Midbrain (tissue), 1 donor: ENCODE measurements at places on chromosomes 11 and 22.
A peak's percentile ranks its signal among the peaks of the same experiment; 100 is the strongest.

GRCh38 chr22:24529898-24530297, 25.0 kb downstream of the GUCD1 start:
- DNase-seq = no peak

DNA sequence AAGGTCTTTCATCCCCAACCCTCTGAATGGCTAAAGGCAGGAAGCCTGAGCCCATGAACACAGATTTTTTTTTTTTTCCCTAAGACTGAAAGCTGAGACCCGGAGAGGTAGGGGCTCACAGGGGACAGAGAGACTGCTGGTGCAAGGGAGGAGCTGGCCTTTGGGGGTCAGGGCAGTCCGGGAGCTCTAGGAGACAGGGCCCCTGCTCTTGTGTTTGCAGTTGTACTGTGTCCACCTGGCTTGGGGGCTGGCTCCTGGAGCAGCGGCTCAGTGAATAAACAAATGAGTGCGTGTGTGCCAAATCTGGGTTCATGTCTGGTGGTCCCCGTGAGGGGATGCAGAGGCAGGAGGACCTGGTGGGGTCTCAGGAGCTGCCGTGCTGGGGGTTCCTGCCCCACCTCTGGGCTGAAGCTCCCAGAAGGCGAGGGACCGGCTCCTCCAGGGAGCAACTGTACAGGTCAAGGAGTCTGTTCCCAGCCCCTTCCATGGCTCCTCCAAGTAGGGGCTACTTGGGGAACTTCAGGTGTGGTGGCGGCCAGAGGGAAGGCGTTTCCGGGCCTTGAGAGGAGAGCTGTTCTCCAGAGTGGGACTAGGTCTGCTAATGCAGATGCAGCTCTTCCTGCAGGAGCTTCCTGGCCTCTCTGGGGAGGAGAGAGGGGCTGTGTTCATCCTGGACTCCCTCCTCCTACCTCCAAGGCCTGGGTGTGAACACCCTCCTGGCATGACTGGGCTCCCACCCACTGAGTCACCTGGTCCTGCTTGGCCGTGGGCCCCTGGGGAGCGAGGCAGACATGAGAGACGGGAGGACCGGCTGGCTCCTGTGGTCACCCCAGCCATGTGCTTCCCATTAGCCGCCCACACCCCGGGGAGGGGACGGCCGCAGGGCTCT, 57.6 kb downstream of the FBXO7 start:
- DNase-seq = no peak

DNA sequence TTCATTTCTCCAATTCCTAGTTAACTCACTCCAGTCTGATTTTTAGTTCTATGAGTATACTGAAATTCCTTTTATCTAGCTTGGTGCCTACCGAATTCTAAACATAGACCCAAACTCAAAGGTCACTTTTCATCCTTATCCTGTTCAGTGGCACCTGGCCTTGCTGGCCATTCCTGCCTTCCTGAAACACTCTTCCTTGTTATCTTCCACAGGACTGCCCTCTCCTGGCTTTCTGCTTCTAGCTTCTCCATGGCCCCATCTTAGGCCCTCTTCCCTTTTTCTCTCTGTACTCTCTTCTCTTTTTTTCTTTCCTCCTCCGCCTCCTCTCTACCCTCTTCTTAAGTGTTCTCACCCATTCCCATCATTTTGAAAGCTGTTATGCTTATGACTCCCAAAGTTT, 87.3 kb downstream of the WNT11 start:
- no peak for DNase-seq

- no peak for DNase-seq
These were observed 63.6 kb downstream of the NFAM1 start for GRCh38 chr22:42368379-42369249.

GRCh38 chr11:3196161-3197043, 22.2 kb downstream of the MRGPRG start:
- no peak for DNase-seq

DNA sequence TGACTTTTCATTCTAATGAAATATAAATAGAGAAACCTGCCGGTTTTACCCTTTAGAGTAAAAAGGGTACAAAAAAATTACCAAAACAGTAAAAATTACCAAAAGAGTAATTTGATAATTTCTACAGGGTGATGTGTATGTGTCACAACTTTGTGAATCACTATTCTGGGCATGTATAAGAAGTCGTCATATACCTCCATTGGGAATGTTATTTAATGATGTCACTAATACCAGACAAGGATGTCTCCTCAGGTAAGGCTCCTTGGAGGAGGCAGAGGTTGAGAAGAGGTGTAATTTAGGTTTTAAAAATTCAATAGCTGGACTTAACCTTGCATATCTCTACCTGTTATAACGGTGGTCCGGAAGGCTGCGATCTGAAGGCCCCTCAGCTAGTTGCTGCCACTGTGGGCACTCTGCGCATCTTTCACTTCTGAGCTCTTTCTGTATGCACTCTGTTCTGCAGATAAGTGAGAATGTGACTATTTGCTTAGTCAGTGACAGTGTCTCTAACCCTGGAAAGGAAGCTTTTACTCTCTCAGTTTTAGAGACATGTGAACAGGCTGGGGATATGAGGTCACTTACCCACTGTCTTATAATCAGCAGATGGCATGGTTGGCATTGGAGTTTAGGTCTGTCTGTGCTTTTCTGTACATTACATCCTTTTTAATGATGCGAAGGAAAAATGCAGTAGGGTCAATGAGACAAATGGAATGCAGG, 987 bp upstream of the NCR3LG1 start:
- DNase-seq = no peak

- no peak for DNase-seq
These were observed 4.9 kb upstream of the ADAMTS8 start for GRCh38 chr11:130433357-130433756.

DNA sequence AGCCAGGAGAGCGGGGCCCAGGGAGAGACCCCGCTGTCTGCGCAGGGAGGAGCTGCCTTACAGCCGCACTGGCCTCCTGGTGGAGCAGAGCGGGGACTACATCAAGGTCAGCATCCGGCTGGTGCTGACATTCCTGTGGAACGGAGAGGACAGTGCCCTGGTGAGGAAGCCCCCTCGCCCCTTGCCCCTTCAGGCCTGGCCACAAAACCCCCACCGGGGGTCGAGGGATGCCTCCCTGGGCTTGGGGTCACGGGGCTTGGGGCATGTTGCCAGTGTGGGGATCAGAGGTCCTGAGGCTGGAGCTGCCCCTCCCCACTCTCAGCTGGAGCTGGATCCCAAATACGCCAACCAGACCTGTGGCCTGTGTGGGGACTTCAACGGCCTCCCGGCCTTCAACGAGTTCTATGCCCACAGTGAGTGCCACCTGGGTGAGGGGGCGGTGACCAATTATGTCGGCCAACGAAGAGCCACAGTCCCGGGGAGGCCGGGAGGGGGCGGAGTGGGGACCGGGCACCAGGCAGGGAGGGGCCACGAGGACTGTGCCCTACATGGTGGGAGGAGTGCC, 4.2 kb downstream of the MUC5B start:
- DNase-seq = no peak

- DNase-seq = no peak
These were observed 11.2 kb upstream of the TMEM184B start for GRCh38 chr22:38284042-38284402.

DNA sequence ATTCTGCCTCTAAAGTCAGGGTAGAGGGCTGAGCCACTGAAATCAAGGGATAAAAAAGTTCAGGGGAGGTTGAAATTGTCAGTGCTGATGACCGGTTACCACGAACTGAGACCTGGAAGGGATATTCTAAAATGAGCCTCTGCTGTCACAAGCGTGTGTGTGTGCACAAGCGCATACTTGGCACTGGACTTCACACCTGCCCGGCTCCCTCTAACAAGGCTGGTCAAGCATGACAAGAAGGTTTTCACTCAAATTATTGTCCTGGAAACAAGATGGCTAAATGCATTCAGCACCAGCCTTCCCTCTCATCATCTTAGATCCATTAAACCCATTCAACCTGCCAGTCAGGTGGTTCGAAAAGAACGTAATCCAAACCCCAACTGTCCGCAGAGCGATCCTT, 54.8 kb upstream of the CECR2 start:
- DNase-seq = no peak

DNA sequence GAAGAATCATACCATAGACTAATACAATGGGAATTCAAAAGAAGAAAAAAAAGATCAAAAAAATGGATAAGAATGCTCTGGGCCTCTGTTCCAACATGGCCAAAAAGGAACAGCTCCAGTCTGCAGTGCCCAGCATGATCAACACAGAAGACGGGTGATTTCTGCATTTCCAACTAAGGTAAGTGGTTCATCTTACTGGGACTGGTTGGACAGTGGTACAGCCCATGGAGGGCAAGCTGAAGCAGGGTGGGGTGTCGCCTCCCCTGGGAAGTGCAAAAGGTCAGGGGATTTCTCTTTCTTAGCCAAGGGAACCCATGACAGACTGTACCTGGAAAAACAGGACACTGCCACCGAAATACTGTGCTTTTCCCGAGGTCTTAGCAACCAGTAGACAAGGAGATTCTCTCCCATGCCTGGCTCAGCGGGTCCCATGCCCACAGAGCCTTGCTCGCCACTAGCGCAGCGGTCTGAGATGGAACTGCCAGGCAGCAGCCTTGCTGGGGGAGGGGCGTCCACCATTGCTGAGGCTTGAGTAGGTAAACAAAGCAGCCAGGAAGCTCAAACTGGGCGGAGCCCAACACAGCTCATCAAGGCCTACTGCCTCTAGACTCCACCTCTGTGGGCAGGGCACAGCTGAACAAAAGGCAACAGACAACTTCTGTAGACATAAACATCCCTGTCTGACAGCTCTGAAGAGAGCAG, 428.4 kb downstream of the MN1 start:
- DNase-seq = no peak

DNA sequence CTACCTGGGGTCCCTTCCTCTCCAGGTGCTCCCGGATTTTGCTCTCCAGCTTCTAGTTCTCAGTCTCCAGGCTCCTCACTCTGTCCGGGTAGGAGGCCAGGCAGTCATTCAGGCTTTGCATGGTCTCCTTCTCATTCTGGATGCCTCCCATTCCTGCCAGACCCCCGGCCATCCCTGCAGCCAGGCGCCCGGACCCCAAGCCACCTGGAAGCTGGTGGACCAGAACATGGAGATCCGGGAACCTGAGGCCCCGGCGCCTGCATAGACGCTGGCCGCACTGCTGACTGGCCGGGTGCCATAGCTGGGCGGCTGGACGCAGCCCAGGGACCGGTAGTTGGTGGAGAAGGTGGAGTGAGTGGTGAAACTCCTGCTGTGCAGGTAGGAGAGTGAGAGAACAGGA, 8.0 kb upstream of the OR52L1 start:
- DNase-seq = no peak

DNA sequence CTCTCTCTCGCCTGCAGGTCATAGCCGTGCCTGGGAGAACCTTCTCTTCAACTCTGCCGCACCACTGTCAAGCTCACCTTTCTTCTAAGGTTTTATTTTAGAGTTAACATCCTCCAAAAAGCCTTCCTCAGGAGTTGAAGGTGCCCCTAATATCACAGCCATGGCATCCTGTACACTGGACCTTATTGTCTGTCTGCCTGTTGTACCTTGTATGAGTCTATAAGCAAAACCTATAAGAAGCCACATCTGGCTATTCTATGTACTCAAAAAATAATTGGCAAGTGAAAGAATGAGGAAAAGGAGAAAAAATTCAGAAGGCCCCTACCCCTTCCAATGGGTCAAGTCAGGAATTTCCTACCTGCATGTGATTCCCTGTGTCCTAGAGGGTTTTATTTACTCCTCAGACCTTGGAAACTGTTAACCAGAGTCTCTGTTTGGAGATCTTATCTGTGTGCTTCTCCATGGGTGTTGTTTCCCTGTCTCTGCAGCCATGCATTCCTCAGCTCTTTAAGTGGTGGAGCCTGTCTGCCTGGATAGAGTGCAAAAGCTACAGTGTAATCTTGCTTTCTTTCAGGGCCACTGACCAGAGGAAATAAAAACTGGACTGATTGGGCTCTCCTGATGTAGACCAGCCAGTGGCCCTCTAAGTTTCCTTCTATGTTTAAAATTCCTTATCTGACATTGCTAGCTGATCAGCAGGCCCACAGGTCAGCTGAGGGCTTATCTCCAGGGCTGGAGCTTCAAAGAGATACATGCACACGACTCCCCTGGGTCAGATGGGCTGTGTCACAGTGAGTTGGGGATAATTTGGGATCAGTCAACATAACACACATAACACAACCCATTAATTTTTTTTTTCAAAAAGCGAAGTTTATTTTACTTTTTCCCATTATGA, 37.6 kb upstream of the TMEM135 start:
- no peak for DNase-seq

DNA sequence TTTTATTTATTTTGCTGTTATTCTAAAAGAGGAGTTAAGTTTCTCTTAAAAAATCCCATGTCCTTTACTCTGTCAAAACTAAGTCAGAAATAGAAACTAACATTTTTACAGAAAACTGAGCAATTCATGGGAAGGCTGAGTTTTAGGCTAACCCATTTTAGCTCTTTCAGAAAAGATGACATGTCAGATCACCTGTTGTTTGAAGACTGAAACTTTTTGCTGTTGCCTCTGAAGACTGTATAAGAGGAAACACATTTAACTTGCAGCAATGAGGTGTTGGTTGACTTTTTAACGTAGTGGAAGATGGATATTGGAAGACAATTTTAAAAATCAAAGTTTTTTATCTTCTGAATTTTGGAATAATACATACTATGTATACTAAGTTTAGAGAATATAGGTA, 115.4 kb downstream of the METTL15 start:
- no peak for DNase-seq

- DNase-seq = peak; percentile 47
These were observed 126.1 kb downstream of the TRIM29 start for GRCh38 chr11:120011836-120012235.

GRCh38 chr11:5349550-5349949, 1.8 kb upstream of the OR51B6 start:
- DNase-seq = no peak

DNA sequence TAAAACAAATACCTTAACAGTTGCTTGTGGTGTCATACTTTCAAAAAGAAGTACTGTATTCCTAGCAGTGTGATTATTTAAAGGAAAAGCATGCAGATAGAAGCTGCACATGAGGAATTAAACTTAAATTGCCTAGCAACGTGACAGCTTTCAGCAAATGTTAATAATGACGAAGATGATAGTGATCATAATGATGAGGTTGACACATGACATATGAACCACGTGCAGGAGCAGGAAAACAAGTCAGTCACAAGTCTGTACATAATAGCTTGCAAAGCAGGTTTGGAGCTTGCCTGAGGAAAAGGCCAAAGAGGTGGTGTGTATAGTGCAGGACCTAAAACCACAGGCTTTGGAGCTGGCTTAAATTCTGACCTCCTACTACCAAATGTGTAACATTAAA, 30.6 kb upstream of the PIK3C2A start:
- no peak for DNase-seq

GRCh38 chr11:110069158-110069737, 23.9 kb upstream of the ZC3H12C start:
- peak; percentile 3 for DNase-seq

DNA sequence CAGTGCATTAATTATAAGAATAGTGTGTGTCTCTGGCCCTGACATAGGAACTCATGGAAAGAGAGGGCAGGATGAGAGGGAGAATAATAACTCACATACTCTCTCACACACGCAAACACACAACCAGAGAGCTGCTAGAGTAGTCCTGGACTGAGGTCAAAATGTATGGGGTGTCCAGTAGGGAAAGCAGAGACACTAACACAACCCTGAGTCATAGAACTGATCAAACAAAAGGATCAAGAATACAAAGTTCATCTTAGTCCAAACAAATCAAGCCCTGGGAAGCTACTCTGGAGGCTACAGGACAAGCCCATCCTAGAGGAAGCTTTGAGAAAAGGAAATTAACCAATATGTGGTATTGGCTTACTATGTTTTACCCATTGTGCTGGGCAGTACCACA, 178.5 kb upstream of the GUCY1A2 start:
- no peak for DNase-seq
